ENCODE measurements at places on chromosomes 13 and 19.

DNA sequence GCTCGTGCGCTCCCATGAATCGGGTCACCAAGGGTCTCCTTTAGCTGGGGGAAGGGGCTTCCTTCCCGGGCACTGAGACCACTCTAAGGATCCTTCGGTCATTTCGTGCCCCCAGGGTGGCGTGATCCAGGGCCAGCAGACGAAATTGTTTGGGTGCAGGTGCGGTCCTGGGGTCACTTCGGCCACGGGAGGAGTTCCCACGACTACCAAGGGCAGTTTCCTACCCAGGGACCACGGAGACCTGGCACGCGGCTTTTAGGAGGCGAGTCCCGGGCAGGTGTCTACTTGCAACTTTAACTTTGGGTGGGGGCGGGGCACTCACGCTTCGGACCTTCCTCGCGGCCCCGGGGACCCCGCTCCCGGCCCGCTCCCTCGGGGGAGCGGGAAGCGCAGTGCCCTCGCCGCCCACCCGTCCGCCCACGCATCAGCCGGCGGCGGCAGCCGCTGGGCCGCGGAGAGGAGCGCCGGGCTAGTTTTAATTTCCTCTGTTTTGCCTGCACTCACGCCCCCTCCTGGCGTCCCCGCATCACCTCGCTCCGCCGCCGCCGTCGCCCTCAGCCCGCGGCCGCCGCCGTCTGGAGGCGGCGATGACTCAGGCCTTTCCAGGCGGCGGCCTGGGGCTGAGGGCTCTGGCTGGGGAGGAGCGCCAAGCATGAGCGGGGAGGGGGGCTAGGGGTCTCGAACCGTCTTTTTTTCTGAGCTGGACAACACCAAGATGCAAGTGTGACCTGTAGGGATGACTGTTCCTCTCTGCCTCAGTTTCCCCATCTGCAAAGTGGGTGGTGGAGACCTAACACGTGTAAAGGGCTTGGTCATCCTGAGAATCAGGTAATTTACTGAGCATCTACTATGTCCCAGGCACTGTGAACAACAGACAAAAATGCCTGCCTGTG lies 21.8 kb downstream of the OLFM2 start:
- peak; percentile 19 for DNase-seq

DNA sequence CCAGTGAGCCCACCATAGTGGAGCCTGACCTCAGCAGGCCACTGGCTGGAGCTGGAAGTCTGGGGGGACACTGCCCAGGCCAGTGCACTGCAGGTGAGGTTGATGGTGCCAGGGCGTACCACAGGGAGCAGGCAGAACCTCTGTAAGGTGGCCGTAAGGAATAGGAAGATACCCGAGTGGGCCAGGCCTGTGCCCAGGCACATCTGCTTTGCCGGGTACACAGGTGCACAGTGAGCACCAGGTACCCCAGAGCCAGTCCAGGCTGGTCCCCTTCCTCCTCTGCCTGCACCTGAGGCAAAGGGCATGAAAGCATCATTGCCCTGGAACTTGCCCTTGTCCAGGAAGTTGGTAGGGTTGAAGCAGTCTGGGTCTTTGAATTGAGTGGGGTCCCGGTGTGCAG lies 9.5 kb downstream of the EGLN2 start:
- no peak for DNase-seq

DNA sequence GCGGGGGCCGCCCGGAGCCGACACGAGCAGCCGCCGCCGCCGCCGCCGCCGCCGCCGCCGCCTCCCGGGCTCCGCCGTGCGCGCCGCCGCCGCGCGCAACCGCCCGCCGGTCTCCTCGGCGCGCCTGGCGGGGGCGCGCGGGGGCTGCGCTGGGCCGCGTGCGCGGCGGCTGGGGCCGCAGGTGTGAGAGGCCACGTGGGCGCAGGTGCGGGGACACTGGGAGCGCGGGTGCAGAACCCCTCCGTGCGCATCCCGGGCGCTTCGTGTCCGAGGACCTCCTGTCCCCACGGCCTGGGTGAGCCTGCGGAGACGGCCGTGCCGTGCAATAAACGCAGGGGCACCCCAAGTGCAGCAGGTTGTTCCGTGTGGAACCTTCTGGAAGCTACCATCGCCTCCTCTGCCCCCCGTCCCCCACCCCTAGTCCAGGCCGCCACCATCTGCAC lies at the start of gene LINGO3:
LINGO3 (minus strand) TSS at position 41 of the 443 bp plus-strand sequence. CDS start 16,378 bp downstream, outside the sequence.
- no peak for DNase-seq

DNA sequence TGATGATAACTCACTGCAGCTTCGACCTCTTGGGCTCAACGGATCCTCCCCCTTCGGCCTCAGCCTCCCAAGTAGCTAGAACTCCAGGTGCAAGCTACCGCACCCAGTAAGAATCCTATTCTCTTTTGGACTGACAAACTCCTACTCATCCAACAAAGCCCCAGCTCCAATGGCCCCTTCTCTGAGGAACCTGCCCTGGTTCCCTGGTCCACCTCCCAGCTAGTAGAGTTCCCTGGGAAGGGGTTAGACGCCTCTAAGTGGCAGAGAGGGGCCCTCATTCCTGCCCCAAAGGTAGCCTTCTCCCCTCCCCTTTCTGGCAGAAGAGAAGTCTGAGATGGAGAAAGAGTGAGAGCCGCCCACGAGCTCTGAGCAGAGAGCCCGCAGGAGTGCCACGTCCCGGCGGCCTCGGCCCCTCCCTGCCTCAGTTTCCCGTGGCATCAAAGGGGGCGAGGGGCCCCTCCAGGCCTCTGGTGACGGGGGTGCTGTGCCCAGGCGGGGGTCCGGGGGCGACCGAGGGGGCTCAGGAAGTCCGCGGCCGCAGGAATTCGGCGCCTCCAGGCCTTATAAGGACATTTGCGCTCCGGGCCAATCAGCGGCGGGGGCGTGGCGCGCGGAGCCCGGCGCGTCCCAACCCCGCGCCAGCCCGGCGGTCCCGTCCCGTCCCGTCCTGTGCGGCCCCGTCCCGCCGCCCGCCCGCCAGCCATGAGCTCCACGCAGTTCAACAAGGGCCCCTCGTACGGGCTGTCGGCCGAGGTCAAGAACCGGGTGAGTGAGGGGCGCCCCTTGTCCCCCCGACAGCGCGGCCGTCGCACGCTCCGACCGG lies at the start of gene CNN2:
CNN2 (plus strand) TSS at position 649 of the 823 bp plus-strand sequence; CDS start at position 703, 54 bp downstream.
- DNase-seq = no peak

DNA sequence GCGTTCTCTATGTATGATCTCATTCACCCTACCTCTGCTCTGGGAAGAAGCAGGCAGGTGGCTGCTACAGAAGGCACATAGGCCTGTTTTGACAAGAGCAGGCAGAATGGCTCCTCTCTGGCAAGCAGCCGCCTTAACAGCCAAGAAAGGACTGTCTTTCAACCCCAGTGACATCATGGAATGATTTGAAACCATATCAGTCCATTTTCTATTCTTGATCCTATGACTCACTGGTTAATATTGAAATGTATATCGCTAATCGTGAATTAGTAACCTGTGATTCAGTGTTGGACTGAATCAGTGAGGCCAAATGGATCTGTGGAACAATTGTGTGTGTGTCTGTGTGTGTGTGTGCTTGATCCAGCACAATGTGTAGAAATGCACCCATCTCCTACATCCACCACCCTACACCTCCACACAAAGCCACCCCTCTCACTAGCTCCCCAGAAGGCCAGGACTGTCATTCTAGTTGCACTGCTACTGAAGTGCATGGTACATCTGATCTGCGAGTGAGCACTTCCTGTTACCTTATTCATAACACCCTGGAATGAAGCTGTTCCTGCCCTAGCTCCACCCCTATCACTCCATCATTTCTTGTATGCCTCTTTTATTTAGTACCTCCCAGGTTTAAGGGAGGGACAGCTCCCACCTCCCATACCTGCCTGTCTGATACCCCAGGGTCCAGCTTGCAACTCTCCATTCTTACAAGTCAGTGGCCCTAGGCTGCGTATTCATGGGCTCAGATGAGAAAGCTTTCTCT lies 460.0 kb downstream of the FOXO1 start:
- DNase-seq = no peak

GRCh38 chr13:83499286-83499685 lies 383.0 kb downstream of the SLITRK1 start:
- DNase-seq = no peak

DNA sequence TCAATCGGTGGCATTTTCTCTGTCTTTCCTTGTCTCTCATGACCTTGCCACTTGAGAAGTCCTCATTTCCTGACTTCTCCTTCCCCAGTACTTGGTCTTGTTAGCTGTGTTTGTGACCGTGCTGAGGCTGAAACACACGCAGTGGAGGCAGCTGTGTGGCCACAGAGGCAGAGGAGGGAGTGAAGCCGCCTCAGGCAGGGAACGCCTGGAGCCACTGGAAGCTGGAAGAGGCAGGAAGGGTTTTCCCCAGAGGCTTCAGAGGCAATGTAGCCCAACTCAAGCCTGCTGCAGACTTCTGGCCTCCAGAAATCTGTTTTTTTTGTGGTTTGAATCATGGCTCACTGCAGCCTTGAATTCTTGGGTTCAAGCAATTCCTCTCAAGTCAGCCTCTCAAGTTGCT lies 29.2 kb upstream of the ARGLU1 start:
- DNase-seq = no peak

- DNase-seq = peak; percentile 20
These were observed 4.3 kb upstream of the DUXA start for GRCh38 chr19:57171551-57172081.

DNA sequence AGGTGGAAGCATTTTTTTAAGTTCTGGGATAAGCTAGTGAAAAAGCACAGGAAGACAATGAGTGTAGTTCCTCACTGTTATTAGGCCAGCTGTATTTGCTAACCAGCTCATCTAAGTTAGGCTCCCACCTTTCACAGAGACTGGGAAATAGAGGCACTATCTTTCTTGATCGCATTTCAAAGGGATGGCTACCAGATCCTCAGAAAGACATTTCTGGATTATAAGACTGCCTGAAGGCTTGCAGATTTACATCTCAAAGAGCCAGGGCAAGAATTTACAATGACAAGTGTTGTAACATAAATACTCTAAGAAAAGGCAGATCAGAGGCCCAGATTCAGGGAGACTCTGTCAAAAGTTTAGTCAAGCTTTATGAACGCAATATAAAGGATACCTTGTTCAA lies 1005.5 kb downstream of the PCDH9 start:
- DNase-seq = no peak

DNA sequence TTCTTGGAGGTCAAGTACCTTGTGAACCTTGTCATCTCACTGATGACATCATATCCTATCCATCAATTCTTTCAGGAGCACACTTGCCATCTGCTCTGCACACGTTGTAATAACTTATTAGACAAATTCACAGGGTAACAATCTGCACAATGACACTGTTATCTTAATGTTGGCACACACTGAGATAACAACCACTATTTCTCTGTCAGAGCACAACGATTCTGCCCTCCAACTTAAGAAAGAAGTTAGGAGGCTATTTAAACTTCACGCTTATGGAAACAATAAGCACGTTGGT lies 351.3 kb downstream of the DACH1 start:
- DNase-seq = no peak

GRCh38 chr13:37385956-37386670 lies 212.5 kb downstream of the POSTN start:
- no peak for DNase-seq

- DNase-seq = no peak
These were observed 16.0 kb upstream of the EIF3G start for GRCh38 chr19:10135551-10136334.

- no peak for DNase-seq
These were observed 1054.4 kb upstream of the SPRY2 start for GRCh38 chr13:81395368-81395767.

DNA sequence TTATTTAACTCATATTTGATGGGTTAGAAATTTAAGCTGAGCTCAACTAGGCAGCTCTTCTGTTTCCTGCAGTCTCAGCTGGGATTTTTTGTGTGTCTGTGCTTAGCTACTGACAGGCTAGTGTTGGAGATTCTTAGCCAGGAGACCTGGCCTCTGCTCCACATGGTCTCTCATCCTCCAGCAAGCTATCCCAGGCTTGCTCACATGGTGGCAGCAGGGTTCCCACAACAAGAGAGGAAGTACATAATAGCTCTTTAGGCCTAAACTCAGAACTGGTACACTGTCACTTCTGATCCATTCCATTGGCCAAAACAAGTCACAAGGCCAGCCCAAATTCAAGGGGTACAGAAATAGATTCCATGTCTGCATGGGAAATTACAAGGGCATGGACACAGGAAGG lies 406.2 kb downstream of the SUCLA2 start:
- DNase-seq = no peak

- DNase-seq = no peak
These were observed 49.4 kb downstream of the SERP2 start for GRCh38 chr13:44422755-44423643.

DNA sequence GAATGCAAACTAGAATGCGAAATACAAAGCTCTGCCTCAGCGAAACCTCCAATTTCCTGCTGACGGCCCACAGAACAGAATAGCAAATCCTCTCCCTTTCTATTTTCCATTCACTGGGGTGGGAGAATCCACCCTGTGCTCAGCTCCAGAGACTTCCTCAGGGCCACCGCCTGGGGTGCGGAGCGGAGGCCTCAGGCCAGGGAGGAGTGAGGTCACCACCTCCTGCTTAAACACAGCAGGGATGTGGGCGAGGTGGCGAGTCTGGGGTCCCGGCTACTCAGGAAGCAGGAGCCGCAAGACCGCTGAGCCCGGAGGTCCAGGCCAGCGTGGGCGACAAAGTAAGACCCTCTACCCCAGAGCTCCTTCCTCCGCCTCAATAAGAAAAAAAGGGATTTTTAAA lies 666 bp upstream of the ZNF320 start:
- no peak for DNase-seq

DNA sequence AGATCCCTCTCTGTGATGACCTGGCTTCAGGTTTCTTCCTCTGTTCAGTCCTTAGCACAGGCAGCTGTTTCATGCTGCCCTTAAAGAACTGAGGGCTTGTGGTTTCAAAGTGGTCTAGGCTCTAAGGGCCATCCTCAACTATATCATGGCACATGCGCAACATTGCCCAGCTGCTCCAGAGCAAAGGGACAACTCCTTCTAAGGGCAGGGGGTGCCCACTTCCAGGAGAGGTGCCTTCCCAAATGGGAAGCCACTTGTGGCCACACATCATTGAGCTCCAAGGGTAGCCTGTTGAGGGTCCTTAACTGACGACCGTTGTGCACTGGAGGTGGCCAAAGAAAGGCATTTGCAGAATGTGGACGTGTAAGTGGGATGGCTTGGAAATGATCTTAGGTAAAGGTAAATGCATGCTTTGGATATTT lies 7.3 kb downstream of the GPR183 start:
- no peak for DNase-seq

DNA sequence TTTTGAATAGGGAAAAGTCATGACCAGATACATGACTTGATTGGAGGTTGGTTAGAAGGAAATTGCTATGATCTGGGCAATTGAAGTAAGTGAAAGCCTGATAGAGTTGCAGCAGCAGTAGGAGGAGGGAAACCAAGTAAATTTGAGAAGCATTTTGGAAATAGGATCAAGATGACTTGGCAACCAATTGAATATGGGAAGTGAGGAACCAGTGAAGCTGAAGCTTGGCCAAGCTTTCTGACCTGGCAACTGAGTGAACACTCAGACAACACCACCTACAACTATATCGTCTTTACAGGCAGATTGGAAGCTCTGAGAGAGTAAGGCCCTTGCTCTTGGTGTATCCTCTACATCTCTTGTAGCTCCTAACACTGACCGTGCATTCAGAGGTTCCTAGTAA lies 16.2 kb upstream of the KATNAL1 start:
- no peak for DNase-seq

GRCh38 chr19:1929021-1929742 lies 11.8 kb upstream of the CSNK1G2 start:
- no peak for DNase-seq

GRCh38 chr13:25468325-25469168 lies 96.8 kb downstream of the ATP8A2 start:
- no peak for DNase-seq
